ENCODE measurements at places on chromosomes 5 and 9.

DNA sequence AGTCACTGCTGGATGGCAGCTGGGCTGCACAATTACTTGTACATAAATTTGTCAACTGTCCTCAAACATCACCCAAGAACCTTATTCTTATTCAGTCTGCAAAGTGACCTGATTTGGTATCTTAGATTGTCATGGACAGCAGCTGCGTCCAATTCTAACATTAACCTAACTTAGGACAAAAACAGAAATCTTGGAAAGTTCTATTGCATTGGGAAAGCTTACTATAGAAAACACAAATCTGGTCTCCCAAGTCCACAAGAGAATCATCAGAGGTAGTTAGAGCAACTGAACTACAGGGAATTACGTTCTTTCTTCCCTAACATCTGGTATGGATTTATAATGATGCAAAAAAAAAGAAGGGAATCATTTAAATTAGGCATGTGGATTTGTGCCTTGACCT lies 283.9 kb downstream of the NR2F1-AS1 start:
- no peak for DNase-seq

GRCh38 chr5:117220730-117221129 lies 646.1 kb upstream of the SEMA6A start:
- no peak for DNase-seq

GRCh38 chr5:178793151-178793550 lies 62.7 kb upstream of the ZNF354A start:
- DNase-seq = no peak

- no peak for DNase-seq
Measured at GRCh38 chr9:113558632-113559502, 95.3 kb downstream of the RGS3 start.

DNA sequence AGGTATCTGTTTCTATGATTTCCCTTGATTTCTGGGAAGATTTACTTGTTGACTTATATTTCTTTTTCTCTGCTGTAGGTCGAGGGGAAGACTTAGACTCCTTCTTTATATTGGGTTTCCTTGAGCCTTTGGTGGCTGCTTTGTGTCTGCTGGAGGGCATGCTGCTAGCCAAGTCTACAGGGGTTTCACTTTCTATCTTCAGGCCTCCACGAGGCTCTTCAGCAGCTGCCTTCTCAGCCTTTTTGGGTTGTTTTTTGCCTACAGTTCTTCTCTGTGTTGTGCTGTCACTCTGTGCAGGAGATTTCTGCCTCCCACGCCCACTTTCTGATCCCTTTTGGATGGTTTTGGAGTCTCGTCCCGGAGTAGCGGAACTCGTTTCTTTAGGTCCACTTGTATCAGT lies 23.2 kb downstream of the LEAP2 start:
- no peak for DNase-seq

- DNase-seq = no peak
Measured at GRCh38 chr9:88852794-88853193, 138.5 kb upstream of the S1PR3 start.

DNA sequence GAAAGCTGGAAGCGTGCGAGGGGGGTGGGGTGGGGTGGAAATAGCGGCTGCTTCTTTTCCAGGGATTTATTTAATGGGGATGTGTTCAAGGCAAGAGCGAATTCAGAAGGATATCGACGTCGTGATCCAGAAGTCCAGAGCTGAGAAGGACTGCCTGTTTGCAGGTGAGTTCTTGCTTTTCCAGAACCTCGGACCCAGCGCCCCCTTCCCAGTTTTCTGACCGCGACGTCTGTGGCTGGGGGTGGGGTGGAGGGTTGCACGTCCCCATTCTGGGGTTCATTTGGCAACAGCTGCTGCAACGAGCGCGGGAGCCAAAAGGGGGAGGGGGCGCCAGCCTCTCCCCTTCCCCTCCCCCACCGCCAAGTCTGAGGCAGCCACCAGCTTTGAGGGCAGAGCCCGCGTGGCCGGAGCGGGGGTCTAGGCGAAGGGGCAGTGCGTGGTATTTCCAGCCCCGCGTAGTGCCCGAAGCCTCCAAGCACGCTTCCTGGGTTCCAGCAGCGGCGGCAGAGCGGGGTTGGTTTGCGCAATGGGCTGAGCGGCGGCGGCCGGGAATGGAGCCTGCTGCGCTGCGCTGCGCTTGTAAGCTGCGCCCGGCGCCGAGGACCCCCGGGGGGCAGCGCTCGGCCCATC lies 701 bp downstream of the PARP8 start:
- peak; percentile 44 for DNase-seq

- no peak for DNase-seq
Measured at GRCh38 chr9:116460026-116460425, 227.1 kb upstream of the TRIM32 start.

DNA sequence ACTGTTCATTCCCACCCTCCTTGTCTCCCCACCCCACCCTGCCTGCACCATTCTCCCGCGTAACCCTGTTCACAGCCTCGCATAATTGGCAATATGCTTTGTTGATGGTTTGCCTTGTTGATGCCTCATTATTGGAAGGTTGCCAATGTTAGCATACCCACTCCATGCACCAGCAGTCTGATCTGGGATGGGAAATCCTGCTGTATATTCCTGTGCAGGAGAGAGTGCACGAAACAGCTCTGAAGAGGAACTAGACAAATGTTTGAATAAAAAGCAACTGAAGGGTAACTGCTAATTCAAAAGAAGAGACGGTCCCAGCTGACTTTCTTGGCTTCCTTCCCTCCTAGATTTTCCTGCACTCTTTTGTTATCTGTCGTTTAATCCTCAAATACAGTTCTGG lies 271.7 kb upstream of the TLE4 start:
- no peak for DNase-seq

DNA sequence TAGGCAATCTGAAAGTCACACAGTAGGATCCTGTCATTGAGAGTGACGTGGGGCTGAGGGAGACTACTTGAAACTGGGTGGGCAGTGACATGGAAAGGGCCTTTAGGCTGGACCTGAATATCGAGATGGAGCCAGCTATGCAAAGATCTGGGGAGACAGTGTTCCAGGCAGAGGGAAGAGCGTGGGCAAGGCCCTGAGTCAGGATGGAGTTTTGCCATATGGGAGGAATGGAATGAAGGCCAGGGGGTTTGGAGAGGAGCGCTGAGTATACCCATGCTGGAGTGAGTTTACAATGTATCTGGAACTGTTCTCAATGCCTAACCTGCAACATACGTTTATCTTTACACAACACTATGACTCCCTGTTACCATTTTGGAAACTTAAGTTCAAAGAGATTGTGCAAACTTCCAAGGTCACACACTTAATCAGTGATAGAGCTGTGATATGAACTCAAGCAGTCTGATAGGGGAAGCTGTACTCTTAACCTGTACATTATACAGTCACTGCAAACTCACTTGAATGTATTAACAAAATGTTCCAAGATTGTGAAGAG lies 33.5 kb downstream of the INSYN2B start:
- no peak for DNase-seq

- no peak for DNase-seq
Measured at GRCh38 chr5:79258801-79259200, 22.9 kb downstream of the JMY start.

- DNase-seq = no peak
Measured at GRCh38 chr5:141511771-141512325, 23.0 kb downstream of the PCDHGC5 start.

- DNase-seq = no peak
Measured at GRCh38 chr5:61752588-61752987, 420.5 kb downstream of the ZSWIM6 start.
